ENCODE measurements at places on chromosomes 5 and 9.
A peak's percentile ranks its signal among the peaks of the same experiment; 100 is the strongest.

- no peak for DNase-seq
These were observed 151.0 kb downstream of the GADD45G start for GRCh38 chr9:89755821-89756220.

DNA sequence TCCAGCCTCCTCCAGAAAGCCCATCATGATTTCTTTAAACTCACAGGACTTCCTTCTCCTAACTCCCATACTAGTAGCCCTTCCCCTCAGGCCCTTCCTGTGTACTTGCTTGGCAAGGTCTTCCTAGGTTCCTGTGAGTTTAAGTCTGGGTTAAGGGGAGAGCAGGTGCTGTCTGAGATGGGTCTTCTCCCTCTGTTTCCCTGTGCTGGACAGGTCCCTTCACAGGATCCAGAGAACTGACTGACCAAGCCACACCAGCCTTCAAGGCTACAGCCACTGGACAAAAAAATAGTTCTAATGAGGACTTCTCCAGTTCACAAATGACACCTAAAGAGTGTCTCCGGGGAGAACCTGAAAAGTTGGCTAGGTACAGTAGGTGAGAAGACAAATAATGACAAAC, 29.5 kb upstream of the MYORG start:
- no peak for DNase-seq

GRCh38 chr9:33524306-33524947, 376 bp downstream of the ANKRD18B start:
- DNase-seq, result peak; percentile 47

- no peak for DNase-seq
These were observed 62.5 kb downstream of the AMBP start for GRCh38 chr9:114015607-114016006.

DNA sequence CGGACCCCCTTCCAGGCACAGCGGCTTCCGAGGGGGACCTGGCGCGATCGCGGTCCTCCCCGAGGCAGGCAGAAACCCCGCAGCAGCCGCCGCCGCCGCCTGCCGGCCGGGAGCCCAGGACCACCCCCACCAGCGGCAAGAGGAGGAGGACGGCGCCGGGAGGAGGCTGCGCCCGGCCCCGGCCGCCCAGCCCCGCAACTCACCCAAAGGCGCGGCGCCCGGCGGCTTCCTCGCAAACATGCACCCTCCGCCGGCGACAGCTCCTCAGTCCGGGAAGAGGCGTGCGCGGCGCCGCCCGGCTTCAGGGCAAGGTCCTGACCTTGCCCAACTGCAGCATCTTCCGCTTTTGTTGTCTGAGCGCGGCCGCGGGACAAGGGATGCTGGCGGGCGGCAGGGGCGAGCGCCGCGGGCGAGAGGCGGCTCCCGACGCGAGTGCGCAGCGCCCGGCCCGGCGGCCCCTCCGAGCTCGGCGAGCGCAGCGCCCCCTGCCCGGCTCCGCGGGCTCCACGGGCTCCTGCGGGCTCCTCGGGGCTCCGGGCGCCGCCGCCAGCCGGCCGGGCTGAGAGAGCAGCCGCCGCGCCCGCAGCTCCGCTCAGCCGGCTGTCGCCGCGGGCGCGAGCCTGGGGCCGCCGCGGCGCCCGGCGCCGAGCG, 507 bp downstream of the CTNND2 start:
- peak; percentile 62 for DNase-seq

DNA sequence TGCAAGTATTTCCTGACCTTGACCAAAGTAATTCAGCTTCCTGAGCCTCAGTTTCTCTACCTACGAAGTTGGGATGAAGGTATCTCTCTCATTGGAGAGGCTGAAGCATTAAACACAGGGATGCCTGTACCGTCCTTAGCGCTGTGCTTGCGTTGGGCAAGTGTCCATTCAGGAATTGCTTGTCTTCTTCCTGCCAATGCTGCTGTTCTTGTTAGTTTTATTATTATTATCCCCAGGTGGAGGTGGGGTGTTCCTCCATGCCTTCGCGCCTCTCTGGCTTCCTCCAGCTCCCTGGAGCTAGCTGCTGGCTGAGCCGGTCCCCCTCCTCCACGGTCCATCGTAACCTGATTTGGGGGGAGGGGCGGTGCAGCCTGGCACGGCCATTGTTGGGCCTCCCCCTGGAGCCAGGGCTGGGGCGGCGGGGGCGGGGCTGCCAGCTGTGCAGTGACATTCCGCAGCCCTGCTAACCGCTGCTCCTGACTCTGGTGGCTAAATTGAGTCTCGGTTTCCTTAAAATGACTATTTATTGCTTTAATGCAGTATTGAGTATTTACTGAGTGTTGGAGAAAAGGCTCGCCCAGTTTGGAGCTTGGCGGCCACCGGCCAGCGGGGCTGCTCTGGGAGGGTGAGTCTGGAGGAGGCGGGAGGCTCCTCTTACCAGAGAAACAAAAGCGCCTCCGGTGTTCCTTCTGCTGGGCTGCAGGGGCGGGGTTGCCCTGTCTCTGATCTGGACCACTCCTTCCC, 51.3 kb downstream of the LMX1B start:
- DNase-seq, result no peak

DNA sequence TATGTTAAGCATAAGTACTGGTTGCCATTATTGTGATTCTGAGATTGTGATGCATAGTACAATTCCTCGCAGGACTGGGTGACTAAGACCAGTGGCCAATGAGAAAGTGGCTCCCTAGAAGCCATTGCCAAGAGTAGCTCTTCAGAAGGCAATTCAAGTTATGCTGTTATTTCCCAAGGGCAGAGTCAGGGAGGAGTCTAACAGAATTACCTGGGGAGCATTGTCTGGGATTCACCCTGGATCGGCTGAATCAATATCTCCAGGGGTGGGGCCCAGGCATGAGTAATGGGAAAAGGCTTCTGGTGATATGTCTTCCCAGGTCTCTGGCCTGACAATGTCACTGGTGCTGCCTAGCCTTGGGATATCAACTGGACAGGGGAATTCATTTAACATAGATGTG, 10.9 kb upstream of the ARHGEF28 start:
- DNase-seq, result no peak

- peak; percentile 42 for DNase-seq
These were observed 56.7 kb upstream of the RETREG1 start for GRCh38 chr5:16673241-16674201.

GRCh38 chr5:168291964-168292785, 730 bp downstream of the WWC1 start:
- DNase-seq, result peak; percentile 32

DNA sequence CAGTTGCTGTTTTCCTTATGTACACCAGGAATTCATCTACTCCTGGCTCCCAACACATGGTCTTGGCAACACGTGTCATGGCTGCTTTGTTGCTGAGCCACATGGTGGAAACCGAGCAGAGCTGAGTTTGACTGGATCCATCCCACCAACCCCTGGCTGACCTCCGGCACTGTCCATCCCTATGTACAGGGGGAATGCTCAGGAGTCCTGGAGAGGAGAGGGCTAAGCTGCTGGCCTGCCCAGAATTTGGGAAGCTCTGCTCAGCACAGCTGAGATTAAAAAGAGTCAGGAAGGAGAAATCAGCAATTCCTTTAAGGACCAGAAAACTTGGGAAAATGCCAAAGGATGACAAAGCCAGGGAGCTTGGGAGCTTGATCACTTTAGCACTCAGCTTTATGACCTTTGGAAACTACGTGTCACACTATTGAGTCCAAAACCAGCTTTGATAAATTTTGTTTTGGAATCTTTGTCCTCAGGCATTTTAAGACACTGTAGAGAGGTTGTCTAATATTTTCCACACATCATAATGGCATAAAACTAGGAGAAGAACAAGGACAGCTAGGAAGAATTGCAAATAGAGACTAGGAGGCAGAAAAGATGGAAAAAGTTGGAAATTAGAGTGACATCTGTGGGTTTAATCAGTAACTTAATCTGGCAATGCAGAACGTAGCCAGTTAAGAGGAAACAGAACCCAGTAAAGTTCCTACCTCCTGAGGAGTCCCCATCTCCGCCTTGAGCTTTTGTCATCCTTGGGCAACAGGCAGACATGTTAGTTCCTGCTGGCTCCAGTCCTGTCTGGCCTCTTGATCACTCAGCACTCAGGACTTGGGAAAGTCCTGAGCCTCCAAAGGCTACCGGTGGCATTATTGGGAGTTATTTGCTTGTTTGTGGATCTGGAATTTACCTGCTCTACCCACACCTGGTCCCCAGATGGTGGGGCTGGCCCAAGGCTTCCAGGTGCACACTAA, 62.5 kb upstream of the PLPP1 start:
- DNase-seq, result no peak

GRCh38 chr5:125575171-125575890, 828.9 kb upstream of the ZNF608 start:
- no peak for DNase-seq

- no peak for DNase-seq
These were observed 541.2 kb downstream of the CDH10 start for GRCh38 chr5:24103451-24104023.

DNA sequence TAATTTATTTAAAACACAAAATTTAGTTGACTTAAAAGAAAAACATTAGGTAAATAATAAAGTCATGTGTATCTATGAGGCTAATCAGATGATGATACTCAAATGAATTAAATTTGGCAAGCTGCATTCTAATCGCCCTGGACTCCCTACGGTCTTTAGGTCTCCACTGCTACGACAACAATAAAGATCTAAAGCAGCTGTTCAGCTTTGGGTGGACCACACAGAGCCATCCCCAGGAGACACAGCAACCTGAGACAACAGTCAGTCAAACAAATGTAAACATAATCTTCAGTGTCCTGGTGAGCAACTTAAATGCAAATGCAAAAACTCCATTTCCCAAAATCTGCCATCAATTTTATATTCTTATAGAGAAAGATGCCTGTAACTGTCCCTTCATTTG, 65.5 kb downstream of the MCTP1 start:
- DNase-seq, result no peak

- no peak for DNase-seq
These were observed 37.5 kb upstream of the TIFAB start for GRCh38 chr5:135489466-135490244.

DNA sequence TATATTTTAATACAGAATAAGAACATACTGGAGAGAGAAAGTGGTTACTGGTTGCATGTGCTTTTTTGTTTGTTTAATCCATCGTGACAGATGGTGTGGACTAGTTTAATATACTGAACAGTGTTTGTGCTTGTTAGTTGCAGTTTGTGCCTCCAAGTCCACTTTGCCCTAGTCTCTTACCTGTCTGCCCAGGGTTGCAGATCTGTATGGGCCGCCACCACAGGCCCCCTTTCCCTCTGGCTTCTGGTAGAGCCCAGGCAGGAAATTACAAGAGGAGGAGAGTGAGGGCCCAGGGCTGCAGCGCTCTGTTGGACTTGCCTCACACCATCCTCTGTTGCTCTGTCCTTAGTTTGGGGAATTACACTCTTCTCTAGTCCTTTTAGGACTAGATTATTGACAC, 166.4 kb downstream of the KDM4C start:
- DNase-seq, result no peak

DNA sequence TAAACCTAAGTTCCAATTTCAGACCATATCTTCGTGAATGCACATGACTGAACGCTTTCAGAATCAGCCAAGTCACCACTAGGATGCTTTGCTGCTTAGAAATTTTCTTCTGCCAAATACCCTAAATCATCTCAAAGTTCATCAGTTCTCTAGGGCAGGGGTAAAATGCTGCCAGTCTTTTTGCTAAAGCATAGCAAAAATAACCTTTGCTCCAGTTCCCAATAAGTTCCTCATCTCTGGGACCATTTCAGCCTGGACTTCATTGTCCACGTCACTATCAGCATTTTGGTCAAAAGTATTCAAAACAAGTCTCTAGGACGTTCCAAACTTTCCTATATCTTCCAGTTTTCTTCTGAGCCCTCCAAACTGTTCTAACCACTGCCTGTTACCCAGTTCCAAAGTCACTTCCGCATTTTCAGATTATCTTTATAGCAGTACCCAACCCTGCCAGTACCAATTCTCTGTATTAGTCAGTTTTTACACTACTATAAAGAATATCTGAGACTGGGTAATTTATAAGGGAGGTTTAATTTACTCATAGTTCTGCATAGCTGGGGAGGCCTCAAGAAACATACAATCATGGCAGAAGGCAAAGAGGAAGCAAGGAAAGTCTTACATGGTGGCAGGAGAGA, 74.8 kb downstream of the NR3C1 start:
- DNase-seq, result no peak

GRCh38 chr5:167488371-167488770, 803.1 kb upstream of the WWC1 start:
- no peak for DNase-seq

- no peak for DNase-seq
These were observed 21.7 kb upstream of the VLDLR start for GRCh38 chr9:2599896-2600295.

DNA sequence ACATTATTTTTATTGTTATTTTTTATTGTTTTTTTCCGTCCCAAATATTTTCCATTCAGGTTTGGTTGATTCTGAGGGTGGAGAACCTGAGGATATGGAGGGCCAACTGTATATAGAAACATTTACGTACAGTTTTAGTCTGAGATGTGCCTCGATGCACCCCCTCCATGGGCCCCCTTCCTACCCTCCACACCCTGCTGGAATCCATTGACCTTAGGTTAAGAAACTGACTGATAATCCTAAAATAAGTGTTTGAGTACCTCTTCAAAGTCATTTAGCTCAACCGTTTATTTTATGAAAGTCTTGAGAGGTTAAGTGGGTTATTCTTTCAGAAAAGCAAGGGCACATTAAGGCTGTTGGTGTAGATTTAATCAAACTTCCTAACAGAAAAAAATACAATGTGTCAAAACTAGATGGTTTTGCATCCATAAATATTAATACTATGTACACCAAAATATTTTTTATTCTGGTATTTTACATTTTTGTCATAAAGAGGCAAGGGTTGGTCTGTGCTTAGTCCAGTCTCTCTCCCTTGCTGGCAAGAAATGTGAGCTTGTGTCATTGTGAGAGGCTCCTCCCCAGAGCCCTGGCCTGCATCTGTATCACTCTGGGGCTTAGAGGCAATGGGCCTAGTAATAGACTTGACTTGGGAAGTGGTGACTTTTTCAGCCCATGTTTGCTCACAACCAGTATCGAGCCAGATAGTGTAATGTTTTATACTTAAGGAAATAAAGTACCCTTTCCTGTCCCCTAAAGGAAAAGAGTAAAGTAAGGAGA, 15.7 kb downstream of the MTRR start:
- DNase-seq, result no peak

- no peak for DNase-seq
These were observed 40.3 kb upstream of the CDKN2AIPNL start for GRCh38 chr5:134451936-134452505.

GRCh38 chr5:87151547-87151946, 116.1 kb upstream of the RASA1 start:
- no peak for DNase-seq

DNA sequence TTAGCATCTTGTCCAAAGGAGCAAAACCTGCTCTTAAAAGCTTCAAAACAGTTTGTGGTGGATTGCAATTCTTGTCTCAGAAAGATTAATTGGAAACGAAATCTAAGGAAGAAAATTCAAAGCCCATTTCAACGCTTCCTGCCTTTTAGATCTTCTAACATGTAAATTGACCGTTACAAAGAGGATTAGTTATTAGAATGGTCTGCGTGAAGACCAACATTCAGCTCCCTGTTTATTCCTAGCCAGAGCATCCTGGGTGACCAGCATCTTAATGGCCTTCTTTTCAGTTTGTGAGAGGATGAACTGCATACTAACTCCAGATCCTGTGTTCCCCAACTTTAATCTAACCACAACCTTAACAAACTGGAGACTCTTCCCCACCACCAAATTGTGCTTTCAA, 109.9 kb upstream of the SLC1A3 start:
- no peak for DNase-seq
